ENCODE measurements at places on chromosomes 5 and 9.

- no peak for DNase-seq
Observed at GRCh38 chr5:153584126-153584959, 93.9 kb downstream of the GRIA1 start.

GRCh38 chr5:151067632-151068432 lies 13.0 kb downstream of the TNIP1 start:
- no peak for DNase-seq

GRCh38 chr5:102596951-102597350 lies 98.2 kb upstream of the SLCO6A1 start:
- no peak for DNase-seq

DNA sequence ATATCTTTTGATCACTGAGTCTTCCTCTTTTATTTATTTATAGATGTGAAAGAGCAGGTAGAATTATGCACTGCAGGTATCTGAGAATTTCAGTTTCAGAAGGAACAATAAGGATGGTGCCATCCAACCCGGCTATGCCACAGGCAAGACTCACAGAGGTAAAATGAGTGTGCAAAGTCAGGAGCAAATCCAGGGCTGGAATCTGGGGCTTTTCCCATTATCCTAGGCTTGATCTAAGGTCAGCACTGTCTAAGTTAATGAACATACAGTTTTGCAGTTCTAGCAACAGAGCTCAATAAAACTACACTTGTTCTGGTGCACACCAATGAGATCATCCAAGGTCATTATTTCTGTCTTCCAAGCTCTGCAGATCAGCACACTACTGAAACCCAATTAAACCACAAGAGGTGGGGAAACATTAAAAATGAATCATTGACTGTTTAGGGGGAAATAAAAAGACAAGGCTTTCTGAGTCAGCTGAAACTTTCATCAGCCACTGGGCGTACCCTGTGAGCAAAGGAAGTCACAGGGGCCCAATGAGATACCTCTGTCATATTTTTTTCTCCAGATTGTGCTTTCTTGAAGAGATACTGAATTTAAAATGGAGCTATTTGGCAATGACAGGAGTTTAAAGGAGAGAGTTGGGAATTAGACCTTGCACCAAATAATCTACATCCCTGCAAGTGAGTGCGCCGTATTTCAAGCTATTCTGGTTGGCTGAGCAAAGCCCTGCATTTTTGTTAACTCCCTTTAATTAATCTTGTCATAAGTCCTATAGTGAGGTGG lies 662.2 kb upstream of the ZNF608 start:
- DNase-seq = no peak

DNA sequence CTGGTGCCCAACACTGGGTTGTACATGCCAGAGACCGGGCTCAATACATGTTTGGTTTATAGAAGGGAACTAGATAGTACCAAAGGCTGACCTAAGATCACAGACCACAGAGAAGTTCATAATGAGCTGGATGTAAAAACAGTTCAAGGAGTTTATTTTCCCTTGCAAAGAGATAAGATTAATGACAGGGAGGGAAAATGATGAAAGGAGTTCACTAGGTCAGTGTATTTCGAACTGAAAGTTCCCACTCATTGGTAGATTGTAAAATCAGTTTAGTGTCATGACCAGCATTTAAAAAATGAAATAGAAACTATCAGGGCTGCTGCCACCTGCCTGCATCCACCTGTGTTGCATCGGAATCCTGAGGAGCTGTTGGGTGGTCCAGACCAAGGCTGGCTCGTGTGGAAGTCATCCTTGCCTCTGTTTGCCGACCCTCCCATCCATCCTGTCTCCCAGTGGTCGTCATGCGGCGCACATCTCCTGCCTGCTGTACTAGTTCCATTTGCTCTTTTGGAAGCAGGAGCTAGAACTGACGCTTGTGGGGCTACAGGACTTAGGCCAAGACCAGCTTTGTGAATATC lies 21.1 kb downstream of the TBC1D2 start:
- DNase-seq = no peak

DNA sequence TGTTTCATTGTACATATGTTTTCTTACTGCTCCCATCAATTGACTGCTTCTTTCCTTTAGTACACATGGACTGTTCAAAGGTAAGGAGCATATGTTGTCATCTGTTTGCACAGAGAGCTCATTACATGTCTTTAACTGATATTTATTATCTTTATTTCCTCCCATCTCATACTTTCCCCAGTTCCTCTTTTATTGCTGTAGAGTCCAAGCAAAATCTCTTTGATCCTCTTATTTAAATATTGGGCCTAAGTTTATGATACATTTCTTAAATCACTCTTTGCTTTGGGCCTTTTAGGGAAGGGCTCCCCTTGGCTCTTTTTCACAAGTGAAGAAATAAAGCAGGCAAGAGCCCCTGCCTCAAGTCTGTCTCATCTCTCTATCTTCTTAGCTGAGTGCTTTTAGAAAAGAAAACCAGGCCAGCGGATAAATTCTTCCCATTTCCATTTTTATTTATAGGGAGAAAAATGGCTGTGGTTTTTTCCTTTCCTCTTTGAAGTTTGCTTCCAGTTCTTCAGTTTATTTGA lies 152.4 kb downstream of the DOCK2 start:
- no peak for DNase-seq

Data from NCI-H2081 treated with DMSO at 0.1 percent for 48 hours (cell line).